ENCODE measurements at places on chromosomes 4 and X.

- DNase-seq: peak; percentile 2
Measured at GRCh38 chr4:131296192-131296591, 1852.9 kb upstream of the PCDH10 start.

- no peak for DNase-seq
Measured at GRCh38 chr4:153582954-153583702, 101.0 kb upstream of the TLR2 start.

DNA sequence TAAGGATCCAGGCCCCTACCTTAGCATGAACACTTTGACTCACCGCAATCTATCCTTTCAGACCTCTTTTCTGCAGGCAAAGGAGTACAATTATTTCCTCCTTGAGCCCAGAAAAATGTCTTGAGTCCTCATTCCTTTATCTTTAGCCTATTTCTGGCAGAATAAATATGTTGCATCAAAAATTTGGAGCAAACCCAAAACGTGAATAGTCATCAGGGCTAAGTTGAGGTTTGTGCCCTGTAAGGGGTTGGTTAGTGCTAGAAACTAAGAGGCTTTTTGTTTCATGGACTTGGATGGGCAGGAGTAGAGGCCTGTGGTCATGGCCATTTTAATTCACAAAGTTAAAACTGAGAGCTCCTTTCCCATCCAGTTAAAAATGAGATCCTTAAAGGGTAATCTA is 460.3 kb downstream of the GBA3 start:
- no peak for DNase-seq

GRCh38 chr4:48307528-48307927 is 33.8 kb upstream of the SLAIN2 start:
- no peak for DNase-seq

GRCh38 chrX:143683486-143683885 is 37.1 kb downstream of the SPANXN2 start:
- DNase-seq: no peak

DNA sequence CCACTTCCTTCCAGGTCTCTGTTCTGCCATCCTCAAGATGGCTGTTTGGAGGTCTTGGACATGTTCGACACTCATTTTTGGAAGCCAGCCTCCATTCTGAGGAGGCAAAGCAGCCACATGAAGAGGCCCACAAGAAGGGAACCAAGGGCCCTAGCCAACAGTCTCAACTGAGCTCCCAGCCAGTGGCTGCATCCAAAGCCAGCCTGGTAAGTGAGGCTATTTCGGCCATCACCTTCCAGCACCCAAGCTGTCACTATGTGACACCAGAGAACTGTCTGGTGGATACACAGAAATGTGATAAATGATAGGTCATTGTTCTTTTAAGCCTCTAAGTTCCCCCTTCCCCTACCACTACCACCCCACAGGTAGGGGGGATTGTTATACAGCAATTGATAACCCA is 127.2 kb downstream of the NPNT start:
- no peak for DNase-seq

- peak; percentile 26 for DNase-seq
Measured at GRCh38 chrX:19127649-19128168, 5.4 kb upstream of the ADGRG2 start.

DNA sequence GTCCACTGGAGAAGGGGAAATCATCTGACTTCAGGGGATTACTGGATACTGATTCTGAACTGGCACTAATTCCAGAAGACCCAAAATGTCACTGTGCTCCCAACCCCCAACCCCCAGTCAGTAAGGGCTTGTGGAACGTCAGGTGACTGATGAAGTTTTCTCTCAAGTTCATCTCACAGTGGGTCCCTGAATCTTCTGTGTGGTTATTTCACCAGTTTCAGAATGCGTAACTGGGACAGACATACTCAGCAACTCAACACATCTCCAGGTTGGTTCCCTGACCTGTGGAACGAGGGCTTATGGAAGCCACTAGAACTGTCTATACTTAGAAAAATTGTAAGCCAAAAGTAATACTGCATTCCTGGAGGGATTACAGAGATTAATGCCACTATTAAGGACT is 45.3 kb downstream of the DDX60L start:
- DNase-seq: no peak

DNA sequence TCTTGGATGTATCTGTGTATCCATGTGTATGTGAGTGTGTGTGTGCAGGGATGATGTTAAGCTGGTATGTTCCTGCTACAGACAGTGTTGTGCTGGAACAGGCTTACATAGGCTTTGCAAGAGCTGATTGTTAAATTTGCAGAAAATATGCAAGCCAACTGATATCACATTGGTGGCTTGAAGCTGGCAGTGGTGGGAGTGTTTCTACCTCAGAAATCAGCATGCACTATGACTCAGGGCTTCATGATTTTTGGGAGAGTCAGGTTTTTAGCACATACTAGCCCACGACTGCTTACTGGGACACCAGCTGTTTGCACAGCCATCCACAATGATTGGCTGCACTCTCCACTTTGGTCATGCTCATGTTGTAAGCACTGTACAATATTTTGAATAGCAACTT is 261.8 kb downstream of the DHX15 start:
- DNase-seq: no peak

DNA sequence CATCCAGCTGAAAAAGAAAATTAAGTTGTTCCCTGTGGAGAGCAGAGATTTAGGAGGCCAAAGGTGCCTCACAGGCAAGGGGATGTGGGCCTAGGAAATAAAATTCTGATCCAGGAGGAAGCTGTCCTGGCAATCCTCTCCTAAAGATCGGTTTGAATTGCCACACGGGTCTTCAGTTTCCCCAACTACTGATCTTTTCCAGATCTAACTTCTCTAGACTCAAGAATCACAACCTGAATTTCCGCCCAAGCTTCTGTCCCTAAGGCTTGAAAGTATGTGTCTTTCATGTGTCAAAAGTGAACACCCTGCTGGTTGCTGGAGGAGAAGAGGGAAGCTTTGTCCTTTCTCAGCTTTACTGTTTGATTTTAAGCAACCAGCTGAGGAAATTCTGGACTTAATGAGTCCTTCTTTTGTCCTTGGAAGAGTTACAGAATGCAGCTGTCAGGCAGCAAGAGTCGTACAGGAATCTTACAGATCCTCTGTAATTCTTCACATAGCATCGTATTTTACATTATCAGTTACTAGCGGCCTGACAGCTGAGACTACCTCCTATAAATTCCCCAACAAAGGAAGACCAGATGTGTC is 93.8 kb downstream of the INPP4B start:
- DNase-seq: no peak

GRCh38 chr4:41377196-41377595 is 120.5 kb downstream of the UCHL1 start:
- no peak for DNase-seq

GRCh38 chr4:183398298-183399125 is 45.9 kb upstream of the CDKN2AIP start:
- peak; percentile 87 for DNase-seq

GRCh38 chr4:48360285-48361011 is 19.1 kb downstream of the SLAIN2 start:
- DNase-seq: peak; percentile 83

- no peak for DNase-seq
Measured at GRCh38 chr4:185028625-185029024, 10.3 kb downstream of the HELT start.

- DNase-seq: no peak
Measured at GRCh38 chrX:47618923-47619485, 653 bp downstream of the SYN1 start.

GRCh38 chr4:123832173-123833026 is 435.8 kb downstream of the SPRY1 start:
- peak; percentile 97 for DNase-seq

- no peak for DNase-seq
Measured at GRCh38 chr4:101237773-101238172, 109.6 kb downstream of the PPP3CA start.

GRCh38 chr4:128227991-128228571 is 59.5 kb downstream of the PGRMC2 start:
- peak; percentile 50 for DNase-seq

DNA sequence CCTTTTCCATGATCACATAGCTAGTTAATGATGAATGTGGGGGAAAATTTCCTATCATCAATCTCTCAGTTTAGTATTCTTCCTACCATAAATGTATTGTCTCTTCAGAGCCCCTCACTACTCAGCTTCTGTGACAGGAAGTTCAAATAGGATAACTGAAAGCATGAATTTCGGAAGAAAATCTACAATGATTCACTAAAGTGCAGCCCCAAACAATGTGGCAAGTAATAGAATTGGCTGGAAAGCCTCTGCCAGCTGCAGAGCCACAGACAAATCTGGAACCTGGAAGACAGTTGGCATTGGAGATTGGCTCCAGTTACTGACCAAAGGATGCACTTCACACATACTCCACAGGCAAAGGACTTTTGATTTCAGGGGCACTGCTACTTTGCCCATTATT is 35.2 kb downstream of the EGF start:
- DNase-seq: no peak

- DNase-seq: peak; percentile 81
Measured at GRCh38 chr4:105399532-105400161, 74.2 kb downstream of the PPA2 start.

- DNase-seq: no peak
Measured at GRCh38 chr4:94826206-94826605, 68.5 kb downstream of the BMPR1B start.

- DNase-seq: no peak
Measured at GRCh38 chr4:8682725-8683124, 90.2 kb downstream of the CPZ start.

DNA sequence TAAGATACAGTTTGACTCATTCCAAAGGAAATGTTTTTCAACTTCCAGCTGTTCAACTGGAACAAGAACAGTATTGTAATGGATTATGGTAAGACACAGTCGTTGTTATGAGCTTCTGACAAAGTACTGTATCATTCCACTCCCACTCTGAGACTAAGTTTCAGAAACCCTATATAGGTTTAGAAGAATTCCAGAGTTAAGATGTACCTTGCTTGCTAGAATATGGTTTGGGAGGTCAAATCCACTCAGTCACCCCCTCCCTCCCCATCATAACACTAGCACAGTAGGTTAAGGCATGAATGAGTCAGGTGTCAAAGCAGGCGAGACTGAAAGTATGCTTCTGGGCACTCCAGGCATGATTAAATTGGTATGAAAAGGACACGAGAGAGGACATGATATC is 339.7 kb downstream of the DMD start:
- no peak for DNase-seq

GRCh38 chrX:38880296-38880854 is 79.1 kb downstream of the MID1IP1 start:
- DNase-seq: no peak

GRCh38 chrX:88613338-88613737 is 133.7 kb upstream of the CPXCR1 start:
- peak; percentile 22 for DNase-seq

DNA sequence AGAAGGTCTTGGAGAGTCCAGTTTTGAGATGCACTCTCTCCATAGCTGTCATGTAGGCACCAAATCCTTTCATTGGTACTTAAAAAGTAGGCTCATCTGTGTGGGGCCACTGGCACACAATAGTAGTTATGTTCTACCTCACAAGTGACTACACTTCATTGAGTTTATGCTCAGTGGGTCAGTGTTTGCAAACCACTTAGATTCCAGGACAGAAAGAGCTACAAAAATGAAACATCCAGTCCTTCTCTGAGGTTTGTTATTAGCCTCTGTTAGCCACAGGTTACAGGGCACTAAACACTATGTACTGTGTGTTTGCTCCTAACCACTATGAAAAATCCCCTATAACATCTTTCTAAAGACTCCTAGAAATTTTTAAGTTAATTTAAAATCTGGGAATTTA is 13.8 kb downstream of the RAB28 start:
- no peak for DNase-seq

GRCh38 chr4:71095545-71095944 is 102.1 kb downstream of the DCK start:
- DNase-seq: no peak

DNA sequence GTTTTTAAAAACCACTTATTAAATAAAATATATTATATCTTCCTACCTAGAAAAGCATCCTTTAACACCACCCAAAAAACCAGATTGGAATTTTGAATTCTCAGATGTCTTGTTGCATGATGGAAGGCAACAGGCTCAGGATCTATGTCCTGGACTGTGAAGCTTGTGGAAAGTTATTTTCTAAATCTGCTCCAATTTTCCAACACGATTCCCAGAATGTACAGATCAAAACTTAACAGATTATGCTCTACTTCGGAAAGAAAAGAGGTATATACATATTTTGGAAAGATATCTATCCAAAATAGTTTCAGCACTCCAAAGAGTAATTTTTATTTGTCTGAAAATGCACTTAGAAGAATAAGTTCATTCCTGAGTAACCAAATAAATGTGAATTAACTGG is 291.7 kb upstream of the EMCN start:
- DNase-seq: no peak

DNA sequence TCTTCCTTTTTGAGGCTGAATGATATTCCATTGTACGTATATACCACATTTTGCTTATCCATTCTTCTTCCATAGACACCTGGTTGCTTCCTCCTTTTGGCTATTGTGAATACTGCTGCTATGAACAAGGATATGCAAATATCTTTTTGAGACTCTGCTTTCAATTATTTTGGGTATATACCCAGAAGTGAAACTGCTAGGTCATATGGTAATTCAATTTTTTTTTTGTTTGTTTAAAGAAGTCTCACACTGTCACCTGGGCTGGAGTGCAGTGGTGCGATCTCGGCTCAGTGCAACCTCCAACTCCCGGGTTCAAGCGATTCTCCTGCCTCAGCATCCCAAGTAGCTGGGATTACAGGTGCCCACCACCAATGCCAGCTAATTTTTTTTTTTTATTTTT is 75.3 kb downstream of the METTL14 start:
- DNase-seq: no peak
